ENCODE measurements at places on chromosomes 11 and 22.

GRCh38 chr11:82733444-82734119 lies at the start of gene FAM181B:
Gene FAM181B, minus strand, starts transcription at chr11:82733864. Its CDS starts 135 bp downstream, at chr11:82733729.
- no peak for DNase-seq

GRCh38 chr22:23604939-23605712 lies 25.0 kb upstream of the IGLL1 start:
- DNase-seq: no peak

- no peak for DNase-seq
These were observed 1.7 kb upstream of the RTN4RL2 start for GRCh38 chr11:57458410-57459163.

DNA sequence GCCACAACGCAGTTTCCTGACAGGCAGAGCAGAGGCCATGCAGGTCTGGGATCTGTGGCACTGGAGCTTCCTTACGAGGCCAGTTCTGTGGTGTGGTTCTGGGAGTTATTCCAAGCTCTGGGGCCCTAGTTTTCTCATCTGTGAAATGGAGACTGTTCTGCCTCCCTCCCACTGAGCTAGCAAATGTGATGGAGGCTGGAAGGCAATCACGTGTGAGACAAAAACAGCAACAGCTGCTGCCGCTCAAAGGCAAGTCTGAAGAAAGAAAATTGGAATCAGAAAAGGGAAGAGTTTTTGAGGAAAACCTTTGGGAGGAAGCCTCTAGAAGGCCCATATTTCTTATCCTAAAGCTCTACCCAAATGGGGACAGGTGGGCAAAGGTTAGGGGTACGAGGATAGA lies 8.3 kb upstream of the RIC3 start:
- no peak for DNase-seq

DNA sequence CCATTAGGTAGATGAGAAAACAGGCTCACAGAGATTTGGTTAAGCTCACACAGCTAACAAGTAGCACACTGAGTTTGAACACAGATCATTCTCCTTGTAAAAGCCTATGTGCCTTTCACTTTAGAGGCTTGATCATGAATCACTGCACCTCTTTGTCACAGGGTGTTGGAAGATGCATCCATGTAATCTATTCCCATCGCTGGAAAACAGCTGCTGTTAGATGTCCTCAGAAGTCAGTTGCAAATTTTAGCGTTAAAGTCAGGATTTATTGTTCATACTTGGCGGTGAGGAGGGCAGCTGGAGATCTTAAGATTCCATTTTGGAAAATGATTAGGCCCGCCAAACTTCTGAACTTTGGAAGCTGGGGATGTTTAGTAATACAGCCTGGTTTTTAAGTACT lies 2.6 kb downstream of the CNTF start:
- DNase-seq: no peak

DNA sequence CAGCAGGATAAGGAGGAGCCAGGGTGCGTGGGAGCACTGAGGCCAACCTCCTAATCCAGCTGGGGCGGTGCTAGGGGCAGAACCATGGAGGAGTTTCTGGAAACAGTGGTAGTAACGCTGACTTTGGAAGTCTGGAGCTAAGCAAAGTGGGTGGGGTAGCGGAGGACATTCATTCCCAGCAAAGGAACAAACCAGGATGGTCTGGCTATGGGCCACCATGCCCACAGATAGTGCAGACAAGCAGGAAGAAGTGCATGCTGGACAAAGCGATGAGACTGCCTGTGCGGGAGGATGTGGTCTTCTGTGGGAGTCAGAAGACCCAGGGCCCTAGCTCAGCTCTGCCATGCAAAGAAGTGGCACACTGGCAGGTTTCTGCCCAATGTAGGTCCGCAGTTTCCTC lies 71.6 kb upstream of the CSNK2A3 start:
- DNase-seq: no peak

DNA sequence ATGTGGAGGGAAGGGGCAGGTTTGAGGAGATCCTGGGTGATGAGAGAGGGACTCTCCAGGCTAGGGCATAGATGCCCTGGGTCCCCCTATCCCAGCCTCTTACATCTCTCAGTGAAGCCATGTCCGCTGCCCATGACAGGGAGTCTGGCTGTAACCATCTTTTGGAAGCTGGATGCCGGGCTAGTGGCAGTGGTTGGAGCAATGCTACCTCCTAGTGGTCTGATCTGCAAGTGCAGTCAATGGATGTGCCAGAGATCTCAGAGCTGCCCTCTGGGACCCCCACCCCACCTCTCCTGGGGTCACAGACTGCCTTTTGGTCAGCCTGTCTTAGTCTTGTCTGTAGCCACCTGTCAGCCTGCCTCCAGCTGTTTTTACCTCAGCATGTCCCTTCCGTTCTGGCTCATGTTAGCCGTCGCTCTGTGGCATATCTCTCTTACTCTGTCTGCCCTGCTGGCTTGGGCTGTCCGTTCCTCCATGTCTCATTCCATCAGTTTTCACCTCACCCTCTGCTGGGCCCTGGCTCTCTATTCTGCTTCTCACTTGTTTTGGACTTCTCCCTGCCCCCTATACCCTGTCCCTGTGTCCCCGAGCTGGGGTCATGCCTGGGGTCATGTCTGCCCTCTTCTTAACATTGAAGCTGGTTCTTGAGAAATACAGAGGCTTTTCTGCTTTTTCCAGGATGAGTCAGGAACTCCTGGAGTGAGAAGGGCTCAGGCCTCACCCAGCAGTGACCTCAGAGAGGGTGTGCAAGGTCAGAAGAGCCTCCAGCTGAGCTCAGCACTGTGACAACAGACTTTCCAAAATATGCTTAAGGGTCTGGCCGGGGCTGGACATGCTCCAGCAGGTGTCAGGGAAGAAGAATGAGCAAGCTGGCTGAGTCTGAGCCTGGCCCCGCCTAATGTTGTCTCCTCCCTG lies 52.0 kb upstream of the THY1 start:
- peak; percentile 7 for DNase-seq

GRCh38 chr11:69079661-69080256 lies 31.0 kb downstream of the TPCN2 start:
- no peak for DNase-seq

DNA sequence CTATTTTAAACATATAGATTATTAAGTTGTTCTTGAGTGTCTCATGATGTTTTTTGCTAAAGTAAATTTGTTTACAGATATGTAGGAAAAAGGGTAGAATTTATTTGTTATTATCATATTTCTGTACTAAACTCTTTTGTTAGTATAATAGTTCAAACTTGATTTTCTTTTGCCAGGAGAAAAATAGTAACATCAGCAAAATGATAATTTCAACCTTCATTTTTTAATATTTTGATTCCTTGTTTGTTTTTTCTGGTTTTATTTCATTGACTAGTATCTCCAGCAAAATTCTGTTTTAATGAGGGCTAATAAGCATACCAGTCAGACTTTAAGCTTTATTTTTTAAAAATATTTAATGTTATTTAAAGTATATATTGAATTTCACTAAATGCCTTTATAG lies 4.0 kb downstream of the OR1S1 start:
- DNase-seq: no peak

GRCh38 chr11:65274735-65275682 lies 13.2 kb downstream of the POLA2 start:
- no peak for DNase-seq

- no peak for DNase-seq
These were observed 129.0 kb downstream of the NECTIN1 start for GRCh38 chr11:119599864-119600541.

DNA sequence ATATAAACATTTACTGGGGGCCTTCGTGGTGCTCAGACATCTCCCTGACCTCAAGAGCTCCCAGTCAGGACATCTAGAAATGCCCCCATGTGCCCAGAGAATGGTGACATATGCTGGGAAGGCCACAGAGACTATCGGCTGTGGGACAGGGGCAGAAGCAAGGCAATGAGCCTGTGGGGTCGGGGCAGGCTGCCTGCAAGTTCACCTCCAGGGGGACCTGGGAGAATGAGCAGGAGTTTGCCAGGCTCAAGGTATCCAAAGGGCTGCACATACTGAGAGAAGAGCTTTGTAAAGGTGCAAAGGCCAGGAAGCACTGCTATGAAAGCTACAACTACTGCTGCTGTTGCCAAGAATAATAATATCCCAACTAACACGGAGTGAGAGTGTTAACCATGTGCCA lies 233.9 kb downstream of the TENM4 start:
- no peak for DNase-seq

DNA sequence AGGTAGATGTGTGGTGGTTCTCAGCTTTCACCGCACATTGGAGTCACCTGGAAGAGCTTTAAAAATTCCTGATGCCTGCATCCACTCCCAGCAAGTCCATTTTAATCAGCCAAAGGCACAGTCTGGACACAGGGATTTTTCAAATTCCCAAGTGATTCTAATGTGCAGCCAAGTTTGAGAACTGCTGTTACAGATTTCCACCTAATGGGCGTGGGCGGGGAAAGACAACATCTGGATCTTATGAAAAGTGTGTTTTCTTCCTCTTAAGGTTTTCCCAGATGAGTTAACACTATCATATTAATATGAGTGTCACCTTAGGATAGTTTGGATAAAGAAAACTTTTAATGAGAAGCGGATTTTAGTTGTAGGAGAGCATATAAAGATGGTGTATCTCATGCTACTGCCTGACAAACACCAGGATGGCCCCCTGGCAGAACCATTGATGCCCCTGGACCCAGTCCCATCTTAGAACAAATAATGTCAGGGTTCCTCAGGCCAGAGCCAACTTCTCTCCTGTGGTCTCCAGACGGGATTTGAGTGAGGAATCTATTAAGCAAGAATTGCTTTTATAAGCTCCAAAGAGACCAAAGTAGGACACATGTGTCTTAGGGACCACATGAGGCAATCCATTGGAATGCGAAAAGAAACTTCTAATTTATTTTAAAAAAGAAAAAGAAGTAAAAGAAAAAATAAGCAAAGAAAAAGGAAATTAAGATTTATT lies 31.9 kb downstream of the POU2AF1 start:
- DNase-seq: no peak

DNA sequence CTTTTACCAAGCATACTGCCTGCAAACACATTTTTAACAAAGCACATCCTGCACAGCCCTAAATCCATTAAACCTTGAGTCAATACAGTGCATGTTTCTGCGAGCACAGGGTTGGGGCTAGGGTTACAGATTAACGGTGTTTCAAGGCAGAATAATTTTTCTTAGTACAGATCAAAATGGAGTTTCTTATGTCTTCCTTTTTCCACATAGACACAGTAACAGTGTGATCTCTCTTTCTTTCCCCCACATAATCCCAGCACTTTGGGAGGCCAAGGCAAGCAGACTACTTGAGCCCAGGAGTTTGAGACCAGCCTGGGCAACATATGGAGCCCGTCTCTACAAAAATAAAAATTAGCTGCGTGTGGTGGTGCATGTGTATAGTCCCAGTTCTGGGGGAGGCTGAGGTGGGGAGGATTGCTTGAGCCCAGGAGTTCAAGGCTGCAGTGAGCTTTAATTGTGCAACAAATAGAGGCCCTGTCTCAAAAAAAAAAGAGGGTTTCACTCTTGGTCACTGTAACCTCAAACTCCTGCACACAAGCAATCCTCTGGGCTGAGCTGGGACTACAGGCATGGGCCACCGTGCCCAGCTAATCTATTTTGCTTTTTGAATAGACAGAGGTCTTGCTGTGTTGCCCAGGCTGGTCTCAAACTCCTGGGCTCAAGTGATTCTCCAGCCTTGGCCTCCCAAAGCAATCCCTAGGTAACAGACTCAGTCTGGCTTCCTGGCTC lies 19.7 kb upstream of the SLC3A2 start:
- no peak for DNase-seq

DNA sequence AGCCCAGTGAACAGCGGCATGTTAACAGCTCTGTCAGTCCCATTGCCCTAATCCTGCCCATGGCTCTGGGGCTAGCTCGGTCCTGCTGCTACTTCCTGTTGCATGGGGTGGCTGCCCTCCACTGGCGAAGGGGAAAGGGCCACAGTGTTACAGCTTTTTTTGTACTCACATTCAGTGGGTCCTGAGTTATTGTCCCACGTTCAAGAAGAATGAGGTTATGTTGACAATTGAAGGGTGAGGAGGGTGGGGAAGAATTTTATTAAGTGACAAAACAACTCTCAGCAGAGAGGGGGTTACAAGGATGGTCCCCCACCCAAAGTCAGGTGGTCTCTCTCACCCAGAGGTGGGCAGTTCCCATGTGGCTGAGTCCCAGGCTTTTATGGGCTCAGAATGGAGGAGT lies 17.7 kb upstream of the MS4A7 start:
- no peak for DNase-seq

GRCh38 chr11:64206457-64207255 lies at the start of gene FERMT3:
Gene FERMT3, plus strand, starts transcription at chr11:64206721. Its CDS starts 644 bp downstream, at chr11:64207365.
- no peak for DNase-seq

GRCh38 chr11:132714859-132715440 lies 817.4 kb downstream of the OPCML start:
- DNase-seq: no peak

DNA sequence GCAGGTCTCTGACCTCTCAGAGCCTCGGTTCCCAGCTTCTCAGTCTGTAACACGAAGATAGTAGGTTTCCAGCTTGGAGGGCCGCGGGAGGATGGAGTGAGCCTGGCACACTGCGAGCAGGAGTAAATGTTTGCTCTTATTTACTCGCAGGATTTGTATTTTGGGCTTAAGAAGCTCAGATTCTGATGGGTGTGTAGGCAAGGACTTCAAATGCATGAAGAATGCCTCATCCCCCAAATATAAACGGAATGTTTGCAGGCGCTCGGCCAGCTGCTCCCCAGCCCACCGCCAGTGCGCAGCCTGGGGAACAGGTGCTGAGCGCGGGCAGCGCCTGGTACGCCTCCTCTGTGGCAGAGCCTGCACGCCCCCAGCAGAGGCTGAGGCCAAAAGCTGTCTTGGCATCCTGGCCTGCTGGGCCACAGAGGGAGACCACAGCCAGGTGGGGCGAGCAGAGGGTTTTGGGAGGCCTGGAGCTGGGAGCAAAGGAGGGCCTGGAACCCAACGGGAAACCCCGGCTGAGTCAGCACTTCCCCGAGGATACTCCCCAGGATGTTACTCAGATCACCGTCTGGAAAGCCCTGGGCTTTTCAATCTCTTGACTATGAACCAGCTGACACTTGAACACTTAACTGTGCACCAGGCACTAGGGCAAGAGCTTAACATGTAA lies 9.4 kb downstream of the EHD1 start:
- no peak for DNase-seq

DNA sequence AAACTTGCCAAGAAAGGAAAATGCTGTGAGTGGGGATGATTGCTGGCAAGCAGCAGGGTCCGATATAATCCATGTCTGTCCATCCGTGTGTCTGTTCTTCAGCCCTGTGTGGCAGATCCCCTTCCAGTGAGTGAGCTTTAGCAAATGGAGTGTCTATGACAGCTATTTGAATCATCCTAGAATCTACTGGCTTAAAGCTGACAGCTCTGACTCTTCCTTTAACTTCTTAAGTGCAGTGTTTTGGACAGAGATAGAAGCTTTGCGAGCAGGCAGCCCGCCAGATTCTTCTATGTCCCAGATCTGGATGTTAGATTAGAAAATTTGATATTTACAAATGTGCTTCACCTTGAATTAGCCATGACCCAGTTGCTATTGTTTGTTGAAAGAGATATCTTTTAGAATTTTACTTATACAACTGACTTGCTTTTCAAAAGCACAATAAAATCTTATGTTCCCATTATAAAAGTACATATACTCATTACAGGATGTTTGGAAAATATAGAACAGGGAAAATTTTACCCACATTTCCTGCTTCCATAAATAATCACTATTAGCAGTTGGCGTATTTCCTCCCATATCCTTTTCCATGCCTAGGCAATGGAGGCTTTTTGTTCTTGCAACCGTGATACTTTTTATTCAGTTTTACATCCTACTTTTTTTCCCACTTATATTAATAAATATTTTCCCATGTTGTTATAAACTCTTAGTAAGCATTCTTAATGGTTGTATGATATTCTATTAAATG lies 124.5 kb downstream of the COMMD9 start:
- DNase-seq: no peak

- no peak for DNase-seq
These were observed 69.9 kb downstream of the FAM168A start for GRCh38 chr11:73528013-73528412.
